Right renal cortex interstitium (tissue), 3 donors: ENCODE measurements at places on chromosomes 12 and 14.

DNA sequence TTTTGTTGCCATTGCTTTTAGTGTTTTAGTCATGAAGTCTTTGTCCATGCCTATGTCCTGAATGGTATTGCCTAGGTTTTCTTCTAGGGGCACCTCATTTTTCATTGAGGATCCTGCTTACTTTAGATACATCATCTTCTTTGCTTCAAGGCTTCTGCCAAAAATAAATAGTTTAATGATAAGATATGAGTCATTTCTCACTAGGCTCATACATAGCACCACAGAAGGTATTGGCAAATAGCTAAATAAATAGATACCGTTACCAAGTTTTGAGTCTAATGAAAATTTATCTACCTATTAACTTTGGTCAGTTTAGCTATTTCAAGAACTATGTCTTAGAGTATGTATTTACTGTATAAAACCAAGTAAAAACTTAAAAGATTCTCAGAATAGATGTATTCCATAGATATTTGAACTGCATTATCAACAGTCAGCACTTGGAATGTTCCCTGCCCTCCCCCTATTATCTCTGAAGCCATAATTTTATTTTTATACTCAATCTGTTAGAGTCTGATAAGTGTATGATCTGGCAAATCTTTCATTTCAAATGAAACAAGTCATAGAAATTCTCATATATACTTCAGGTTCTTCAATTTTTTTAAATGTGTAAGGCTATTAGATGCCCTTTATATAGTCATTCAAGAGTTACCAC is 310.2 kb downstream of the CCDC91 start:
- no peak for DNase-seq

DNA sequence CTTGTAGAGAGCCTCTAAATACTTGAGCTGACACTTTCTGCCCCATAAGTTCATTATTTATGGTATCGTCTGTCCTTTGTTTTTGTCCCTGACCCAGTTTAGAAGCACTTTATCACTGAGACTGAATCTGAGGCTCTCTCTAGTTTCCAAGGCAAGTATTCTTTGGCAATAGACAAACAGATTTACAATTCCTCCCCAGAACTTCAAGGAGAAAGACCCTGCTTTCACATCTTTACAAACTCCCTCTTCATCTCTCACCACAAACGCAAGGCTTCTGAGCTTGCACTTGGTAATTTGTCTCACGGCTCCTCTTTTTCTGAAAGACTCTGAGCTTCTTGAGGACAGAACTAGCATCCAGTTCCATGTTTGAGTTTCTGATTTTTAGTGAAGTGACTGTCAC is 49.8 kb upstream of the PARP11 start:
- no peak for DNase-seq

DNA sequence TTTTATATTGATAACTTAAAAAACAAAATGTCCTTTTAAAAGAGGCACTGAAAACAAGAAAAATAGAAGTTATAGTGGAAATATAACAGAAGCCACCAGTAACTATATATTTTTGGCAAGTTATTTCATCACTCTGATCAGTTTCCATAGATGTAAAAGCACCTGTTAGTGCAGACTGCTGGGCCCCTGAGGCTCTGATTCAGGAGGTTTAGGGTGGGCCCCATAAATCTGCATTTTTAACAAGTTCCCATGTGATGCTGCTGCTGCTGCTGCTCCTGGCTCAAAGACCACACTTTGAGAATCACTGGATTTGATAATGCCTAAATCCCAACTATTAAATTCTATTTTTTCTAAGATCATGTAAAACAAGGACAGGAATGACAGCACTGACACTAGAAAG is 251.1 kb downstream of the MED13L start:
- DNase-seq = no peak

DNA sequence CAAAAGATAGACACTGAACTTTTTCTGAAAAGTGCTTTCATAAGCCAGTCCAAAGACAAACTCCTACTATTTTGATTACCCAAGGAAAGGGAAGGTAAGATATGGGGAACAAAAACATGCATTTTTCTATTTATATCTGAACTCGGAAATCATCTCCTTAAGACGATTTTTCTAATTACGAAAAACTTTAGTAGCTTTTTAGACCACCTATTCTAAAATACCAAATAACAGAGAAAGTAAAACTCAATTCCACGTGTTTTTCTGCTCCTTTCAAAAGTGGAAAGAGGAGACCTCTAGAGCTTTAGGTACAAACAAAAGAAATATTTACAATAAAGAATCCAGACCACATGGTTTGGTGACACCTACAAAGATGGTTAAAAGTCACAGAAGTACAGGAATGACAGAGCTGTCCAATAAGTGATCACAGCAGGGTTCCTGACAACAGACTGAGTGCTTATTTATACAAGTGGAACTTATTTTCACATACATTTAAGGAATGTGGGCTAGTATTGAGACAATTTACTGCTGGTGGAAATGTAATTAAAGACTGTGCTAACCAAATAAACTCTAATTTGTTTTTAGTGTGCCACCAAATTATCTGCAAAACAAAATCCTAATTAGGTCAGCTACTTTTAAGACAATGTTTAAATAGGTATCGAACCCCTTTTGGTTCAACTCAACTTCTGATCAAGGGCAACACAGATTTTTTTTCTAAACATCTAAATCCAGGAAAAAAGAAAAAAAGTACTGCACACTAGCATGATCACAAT is 2.4 kb downstream of the LRIG3 start:
- no peak for DNase-seq

DNA sequence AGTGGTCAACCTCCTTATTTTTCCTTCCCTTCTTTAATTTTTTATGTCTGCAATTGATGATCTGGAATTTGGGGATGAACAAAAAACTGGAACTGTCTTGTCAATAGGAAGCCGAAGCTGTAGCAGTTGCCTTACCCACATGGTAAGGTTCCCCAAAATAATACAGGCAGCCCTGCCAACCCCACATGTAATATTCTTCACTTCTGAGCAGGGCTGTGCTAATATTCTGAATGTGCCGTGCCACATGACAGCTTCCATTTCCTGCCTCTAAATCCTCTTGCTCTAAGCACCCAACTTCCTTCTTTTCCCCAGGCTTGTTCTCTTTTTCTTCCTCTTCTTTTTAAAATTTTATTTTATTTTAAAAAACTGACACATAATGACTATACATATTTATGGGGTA is 39.6 kb downstream of the GPATCH2L start:
- no peak for DNase-seq
